ENCODE measurements at places on chromosomes 3 and 15. TPM values are rescaled to one million over a fixed set of nuclear protein-coding genes. Genes with fewer than 3 reads are reported as not detected.

DNA sequence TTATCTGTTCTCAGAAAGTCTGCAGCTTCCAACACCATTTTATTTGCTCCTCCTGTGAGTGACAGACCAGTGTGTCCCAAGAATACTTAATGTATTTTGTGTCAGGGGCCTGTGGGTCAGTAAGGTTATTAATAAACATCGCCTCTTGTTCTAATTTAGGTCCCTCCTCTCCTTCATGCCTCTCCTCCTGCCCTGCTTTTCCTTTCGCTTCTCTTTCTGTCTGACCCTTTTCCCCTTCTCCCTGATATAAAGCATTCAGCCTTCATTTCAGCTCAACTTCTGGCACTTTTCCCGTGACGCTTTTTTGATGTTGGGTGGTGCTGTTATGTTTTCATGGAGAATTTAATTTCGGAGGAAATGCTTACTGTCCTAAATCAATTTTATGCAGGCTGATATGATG lies 29.7 kb upstream of the NR2F2 start:
- H3K36me3 ChIP-seq = no peaks in the 10 kb centered on the region
- no peak for DNase-seq

GRCh38 chr3:174098746-174099145 lies 701.2 kb downstream of the NLGN1 start:
- no peak for DNase-seq
- H3K4me3 ChIP-seq = no peak overlapping the region

- no peak overlapping the region for H3K4me3 ChIP-seq
- DNase-seq = peak; percentile 59
- no peaks in the 10 kb centered on the region for H3K27me3 ChIP-seq
- no peaks in the 10 kb centered on the region for H3K36me3 ChIP-seq
These were observed 40.0 kb upstream of the TRH start for GRCh38 chr3:129934234-129935123.

DNA sequence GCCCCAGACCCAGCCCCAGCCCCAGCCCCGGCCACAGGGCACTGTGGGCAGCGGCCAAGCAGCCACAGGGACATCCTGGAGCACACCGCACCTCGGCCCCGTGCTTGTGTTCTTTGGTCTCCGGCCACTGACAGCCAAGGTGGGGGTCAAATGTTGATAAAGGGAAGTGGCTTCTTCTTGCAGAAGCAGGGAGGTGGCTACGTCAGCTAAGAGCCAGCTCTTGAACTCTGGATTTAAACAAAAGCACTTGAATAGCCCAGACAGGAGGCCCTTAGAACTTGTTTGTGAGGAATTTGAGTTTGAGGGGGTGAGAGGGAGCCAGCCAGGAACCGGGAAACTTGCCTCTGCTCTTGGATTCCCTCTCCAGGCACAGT lies 135.8 kb upstream of the ABHD17C start:
- H3K27ac ChIP-seq = no peak overlapping the region
- H3K4me3 ChIP-seq = no peak overlapping the region
- DNase-seq = no peak
- no peaks in the 10 kb centered on the region for H3K4me1 ChIP-seq
- H3K27me3 ChIP-seq = no peaks in the 10 kb centered on the region

DNA sequence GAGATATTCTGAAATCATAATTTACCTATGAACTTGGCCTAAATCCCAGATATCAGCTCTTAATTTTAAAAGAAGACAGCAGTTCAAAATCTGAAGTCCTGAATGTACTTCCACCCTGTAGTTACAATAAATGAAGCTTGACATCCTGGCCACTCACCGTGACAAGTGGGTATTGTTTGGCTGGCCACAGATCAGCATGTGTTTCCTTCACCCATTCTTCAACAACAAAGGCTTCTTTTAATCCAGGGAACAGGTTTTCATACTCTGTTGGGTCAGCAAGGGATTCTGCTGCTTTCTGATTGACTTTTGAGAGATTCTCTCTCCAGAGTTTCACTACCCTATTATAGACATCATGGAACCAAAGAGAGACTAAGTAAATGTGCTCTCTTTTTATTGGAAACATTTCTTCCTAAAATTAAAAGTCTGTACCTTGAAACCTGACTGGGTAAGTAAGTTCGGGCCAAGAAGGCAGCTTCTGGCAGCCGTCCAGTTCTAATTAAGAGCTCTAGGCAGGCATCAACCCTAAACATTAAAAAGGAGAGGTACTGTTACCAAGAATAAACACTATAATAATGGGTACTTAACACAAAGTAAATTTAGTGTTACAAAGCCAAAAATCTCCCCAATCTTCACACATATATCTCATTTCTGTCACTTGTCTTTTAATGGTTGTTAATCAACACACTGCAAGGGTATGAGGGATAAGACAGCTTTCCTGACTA lies 15.2 kb downstream of the MRPS22 start:
- DNase-seq = no peak
- H3K27me3 ChIP-seq = no peaks in the 10 kb centered on the region
- no peak overlapping the region for H3K4me3 ChIP-seq
- H3K36me3 ChIP-seq = peaks cover 87% of the 10 kb centered on the region
- no peaks in the 10 kb centered on the region for H3K4me1 ChIP-seq
- no peak overlapping the region for H3K27ac ChIP-seq

SCAANT1 gene
- not detected for total RNA-seq

SLCO2A1 gene
- total RNA-seq = 1.5 TPM

TICRR gene
- 3.5 TPM for total RNA-seq

ACP3 gene
- 2.8 TPM for total RNA-seq

HTR3D gene
- not detected for total RNA-seq

NOX5 gene
- 0.19 TPM for total RNA-seq

Measured in thymus (tissue), 14 donors.